Naive thymus-derived CD8-positive, alpha-beta T cell (primary cell): ENCODE measurements at places on chromosomes 5 and 9.

GRCh38 chr5:94366811-94367210 lies 251.6 kb downstream of the KIAA0825 start:
- no peak for DNase-seq

GRCh38 chr5:10519729-10520128 lies 44.1 kb upstream of the ANKRD33B start:
- no peak for DNase-seq

DNA sequence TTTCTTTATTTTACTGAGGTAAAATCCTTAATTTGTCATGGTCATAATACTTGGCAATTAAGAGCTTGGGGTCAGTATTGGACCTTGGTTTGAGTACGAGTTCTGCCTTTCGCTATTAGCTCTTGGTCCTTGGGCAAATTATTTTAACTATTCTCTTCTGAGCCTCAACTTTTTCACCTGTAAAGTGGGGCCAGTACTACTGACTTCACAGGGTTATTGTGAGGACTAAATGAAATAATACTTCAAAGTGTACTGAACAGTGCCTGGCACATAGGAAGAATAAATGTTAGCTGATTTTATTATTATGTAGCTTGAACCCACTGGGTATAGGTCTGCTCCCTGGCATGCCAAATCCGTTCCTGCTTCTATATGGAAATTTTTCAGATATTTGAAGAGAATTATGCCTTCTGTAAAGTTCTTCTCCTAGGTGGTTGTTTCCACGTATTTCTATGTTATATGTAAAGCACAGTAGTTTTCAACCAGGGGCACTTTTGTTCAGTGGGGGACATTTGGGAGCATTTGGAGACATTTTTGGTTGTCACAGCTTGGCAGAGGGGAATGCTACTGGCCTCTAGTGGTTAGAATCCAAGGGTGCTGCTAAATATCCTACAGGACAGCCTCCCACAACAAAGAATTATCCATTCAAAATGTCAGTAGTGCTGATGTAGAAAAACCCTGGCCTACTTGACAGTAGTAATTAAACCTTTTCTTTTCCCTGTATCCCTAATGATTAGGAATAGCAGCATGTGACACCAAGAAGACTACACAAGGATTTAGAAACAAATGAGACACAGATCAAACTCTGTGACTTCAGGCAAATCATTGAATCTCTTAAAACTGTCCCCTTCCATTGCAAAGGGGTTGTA lies 4.5 kb downstream of the RCL1 start:
- no peak for DNase-seq

GRCh38 chr5:165805756-165806155 lies 2300.3 kb downstream of the MAT2B start:
- DNase-seq = no peak

GRCh38 chr9:2718001-2718697 lies 839 bp downstream of the KCNV2 start:
- DNase-seq = no peak

- no peak for DNase-seq
These were observed 940 bp upstream of the CAMK4 start for GRCh38 chr5:111223101-111223786.

DNA sequence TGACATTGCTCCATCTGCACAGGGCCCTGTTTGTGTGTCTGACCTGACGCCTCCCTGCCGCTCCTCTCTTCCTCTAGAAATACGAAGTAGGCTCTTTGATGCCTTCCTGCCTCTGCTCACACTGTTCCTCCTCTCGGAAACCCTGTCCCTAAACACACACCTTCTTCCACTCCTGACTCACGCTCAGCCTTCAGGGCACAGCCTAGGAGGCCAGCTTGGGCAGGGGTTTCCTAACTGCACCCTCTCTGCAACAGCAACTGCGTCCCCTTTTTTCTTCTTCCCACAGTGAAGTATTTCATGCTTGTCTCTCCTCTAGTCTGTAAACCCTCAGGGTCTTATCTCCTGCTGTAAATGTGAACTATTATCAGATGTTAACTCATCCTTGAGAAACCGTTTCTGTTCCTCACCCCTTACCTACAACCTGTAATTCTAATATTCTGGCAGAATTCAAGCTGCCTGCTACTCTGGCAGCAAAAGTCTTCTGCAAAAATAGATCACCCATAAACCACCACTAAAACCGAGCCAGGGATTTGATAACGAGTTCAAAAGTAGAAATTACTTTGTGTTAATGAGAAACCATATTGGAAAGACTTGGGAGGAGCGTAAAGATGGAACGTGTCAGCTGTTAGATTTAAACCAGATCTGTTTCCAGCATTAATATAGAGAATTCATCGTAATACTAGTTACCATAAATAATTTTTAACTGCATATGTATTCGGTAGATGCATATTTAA lies 100.2 kb downstream of the DAPK1 start:
- no peak for DNase-seq

DNA sequence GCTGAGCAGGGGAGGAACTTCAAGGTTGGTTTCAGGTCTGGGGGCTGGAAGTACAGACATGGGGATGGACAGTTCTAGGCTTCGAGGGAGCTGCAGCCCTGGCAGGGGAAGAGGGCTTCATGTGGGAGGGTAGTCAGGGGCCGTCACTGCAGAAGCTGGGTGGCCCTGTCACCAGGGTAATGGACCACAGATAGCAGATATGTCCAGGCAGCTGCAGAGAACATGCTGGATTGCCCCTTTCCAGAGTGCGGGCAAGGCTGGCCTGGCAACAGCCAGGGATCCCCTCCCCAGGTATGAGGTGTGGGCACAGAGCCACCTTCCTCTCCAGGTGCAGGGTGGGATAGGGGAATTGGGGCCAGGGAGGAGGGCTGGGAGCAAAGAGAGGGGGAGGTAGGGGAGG lies 206.5 kb downstream of the GADD45G start:
- DNase-seq = no peak

DNA sequence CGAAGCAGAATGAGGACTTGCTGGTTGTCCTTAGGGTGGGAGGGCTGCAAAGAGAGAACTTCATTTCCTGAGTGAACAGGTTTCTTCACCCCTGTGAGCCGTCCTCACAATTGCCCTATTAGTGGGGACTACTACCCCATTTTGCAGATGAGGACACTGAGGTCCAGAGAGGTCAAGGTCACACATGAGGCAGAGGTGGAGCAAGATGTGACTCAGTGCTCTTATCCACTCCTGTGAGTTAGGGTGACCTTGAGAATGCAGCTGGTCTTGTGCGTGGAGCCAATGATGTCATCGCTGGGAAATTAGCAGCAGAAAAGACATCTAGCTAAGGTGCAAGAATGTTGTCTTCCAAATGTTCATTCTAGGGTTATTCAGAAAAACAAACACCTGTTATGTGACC lies 26.9 kb downstream of the GPRIN1 start:
- no peak for DNase-seq

GRCh38 chr9:124769549-124770358 lies 1.4 kb downstream of the NR6A1 start:
- no peak for DNase-seq

DNA sequence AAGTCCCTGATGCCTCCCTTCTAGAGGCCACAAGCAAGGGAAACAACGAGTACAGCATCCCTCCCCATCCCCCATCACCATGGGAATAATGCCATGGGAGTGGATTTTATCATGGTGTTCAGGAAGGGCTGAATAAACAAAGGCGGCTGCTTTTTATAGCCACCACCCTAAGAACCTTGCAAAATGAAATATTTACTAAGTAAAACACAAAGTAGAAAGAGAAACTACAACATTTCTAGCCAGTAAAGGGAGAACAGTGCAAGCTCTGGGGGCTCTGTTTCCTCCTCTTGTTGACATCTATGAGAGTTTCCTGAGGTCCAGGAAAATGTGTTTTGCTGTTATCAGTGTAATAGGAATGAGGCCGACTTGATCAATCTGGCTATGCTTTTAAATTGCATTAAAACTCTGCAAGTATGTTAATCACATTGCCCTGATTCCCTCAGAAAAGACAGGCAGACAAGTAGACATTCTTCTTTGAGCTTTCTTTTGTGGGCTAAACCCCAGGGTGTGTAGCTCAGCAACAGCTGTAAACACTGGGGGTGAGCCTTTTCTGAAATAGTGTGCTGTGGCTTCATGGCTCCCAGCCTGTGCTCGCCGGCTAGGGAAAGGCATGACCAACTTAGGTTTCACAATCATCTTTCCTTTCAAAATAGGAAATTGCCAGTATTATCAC lies 31.1 kb downstream of the SV2C start:
- DNase-seq = no peak

DNA sequence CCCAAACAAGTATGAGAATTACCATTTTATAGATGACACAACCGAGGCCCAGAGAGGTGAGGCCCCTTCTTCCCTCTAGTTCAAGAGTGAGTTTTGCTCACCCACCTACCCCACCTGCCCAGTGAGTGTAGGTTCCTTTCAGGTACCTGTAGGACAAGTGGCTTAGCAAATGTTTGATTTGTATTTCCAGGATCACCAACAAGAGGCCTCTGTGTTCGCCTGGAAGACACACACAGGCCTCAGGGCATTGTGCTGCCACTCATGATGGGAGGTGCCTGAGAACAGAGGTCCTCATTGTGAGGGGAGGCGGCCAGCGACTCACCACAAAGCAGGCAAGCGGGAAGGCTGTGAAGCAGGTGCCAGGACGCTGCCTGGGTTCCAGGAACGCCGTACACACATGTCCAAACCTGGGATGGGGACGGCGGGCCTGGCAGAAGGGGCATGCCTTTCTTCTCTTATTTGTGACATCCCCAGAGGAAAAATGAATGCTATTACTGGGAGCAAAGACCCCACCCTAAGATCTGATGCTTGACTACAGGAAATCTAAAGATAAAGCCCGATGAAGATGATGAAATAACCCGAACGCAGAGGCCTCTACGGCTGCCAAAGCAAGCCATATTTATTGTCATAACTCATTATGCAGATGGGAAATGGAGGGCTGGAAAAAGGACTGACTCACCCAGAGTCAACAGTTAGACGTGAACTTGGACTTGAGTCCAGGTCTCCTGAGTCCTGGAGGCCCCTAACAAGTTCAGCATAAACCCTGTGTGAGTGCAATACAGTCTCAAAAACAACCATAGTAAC lies 60.2 kb upstream of the SLC25A51 start:
- DNase-seq = peak; percentile 46

DNA sequence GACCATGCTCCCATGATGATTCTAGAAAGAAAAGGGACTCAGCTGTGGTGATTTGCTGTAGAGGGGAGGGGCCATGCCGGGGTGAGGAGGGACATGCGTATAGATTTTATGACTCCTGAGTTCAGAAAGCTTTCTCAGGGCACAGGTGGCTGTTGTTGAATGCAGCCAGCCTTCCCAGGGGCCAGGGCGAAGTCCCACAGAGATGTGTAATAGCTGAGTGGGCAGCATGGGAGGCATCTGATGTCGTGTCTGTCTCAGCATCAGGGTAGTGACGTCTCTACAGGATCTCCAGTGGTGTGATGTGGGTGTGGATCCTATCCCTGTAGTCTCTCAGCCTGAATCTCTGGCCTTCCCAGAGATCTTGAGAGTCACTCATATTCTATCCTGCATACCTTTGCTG lies 7.8 kb upstream of the BOD1 start:
- DNase-seq = no peak

DNA sequence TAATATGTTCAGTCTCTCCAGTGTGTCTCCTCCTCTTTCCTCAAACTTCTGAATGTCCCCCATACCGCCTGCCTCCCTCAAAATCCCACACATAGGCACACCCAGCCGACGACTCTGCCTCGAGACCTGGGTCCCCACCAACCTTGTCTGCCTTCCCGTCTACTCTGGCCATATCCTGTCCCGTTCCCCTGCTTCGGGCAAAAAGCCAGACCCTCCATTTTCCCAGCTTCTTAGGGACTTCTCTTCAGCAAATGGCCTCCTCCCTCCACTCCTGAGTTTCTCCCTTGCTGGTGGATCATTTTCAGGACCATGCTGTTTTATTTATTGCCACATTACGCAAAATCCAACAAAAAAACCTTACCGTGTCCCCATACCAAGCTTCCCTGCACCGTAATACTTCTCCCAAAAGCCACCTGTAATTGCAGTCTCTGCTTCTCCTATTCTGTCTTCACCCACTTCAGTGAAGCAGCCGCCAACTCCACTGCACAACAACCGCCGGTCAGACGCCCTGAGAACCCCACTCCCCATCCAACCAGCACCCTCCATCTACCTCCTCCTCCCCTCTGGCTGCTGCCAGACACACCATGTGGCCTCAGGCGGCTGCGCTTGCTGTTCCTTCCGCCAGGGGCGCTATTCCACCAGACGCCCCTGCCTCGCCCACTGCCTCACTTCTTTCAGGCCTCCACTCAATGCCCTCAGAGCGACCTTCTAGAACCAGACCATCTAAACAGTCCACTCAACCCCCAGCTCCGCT lies 117.0 kb downstream of the TRPM6 start:
- peak; percentile 23 for DNase-seq

DNA sequence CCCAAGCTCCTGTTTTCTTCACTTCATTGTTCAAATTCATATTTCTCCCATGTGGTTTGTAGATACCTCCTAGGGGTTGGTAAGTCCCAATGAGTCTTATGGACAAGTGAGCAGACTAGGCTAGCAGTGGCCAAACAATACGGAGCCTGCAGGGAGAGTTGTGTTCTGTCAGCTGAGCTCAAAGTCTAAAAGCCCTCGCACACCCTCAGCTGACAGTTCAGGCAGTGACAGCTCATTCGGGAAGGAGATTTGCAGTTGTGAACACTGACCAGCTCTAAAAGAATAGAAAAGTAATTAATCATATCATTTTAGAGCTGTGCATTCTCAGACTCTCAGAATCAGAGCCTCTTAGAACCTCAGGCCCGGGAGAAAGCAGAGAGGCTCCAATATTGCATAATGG lies 95.1 kb downstream of the SH3TC2 start:
- no peak for DNase-seq

- peak; percentile 62 for DNase-seq
These were observed 3.6 kb upstream of the PSMD5 start for GRCh38 chr9:120846251-120846889.

GRCh38 chr5:133698646-133699526 lies 86.5 kb upstream of the FSTL4 start:
- DNase-seq = no peak

GRCh38 chr5:151733358-151734063 lies 24.9 kb downstream of the ATOX1 start:
- no peak for DNase-seq

DNA sequence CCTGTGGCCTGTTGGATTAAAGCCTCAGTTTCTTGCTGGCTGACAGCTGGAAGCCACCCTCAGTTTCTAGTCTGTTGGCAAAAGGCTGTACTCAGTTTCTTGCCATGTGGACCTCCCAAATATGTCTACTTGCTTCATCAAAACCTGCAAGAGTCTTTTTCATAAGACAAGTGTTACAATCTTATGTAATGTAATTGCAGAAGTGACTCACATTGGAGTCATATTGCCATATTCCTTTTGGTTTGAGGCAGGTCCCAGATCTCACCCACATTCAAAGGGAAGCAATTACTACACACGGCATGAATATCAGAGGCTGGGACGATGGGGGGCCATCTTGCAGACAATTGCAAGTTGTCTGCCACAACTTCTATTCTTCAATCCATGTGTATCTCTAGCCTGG lies 286.7 kb upstream of the IL12B start:
- DNase-seq = no peak
